Activated T-cell treated with anti-CD3 and anti-CD28 coated beads for 1 hour (primary cell): ENCODE measurements at places on chromosomes 12 and 14.
A peak's percentile ranks its signal among the peaks of the same experiment; 100 is the strongest.

DNA sequence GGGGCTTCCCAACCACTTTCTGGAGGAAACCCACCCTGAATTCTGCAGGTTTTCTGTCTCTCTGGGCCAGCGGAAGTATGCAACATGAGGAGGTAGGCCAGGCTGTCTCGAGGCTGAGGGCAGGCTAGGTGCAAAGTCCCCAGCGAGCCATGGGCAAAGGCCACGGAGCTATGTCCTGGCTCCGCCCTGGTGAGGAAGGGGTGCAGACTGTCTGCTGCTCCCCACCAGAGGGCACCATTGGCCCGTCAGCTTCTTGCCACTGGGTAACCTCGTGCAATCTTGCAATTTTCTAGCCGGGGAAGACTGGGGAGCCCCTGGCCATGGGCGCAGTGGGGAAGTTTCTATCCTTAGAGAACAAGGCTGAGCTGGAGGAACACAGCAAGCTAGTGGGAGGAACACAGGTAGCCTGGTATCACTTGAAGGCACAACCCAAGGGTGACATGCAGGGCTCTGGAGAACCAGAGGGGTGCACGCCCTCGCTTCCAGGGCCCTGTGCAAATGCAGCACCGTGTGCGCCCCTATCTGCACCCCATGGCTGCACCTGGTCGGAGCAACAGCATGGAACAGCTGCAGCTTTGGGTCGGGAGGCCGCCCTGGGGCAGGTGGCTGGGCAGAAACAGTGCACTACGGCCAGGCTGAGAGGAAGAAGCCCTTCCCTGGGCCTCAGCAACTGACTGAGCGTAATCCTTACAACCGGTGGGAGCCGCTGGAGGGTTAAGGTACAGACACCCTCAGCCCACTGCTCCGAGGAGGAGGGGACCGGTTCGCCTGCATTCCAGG lies 27.6 kb upstream of the RPLP0 start:
- DNase-seq: peak; percentile 86

DNA sequence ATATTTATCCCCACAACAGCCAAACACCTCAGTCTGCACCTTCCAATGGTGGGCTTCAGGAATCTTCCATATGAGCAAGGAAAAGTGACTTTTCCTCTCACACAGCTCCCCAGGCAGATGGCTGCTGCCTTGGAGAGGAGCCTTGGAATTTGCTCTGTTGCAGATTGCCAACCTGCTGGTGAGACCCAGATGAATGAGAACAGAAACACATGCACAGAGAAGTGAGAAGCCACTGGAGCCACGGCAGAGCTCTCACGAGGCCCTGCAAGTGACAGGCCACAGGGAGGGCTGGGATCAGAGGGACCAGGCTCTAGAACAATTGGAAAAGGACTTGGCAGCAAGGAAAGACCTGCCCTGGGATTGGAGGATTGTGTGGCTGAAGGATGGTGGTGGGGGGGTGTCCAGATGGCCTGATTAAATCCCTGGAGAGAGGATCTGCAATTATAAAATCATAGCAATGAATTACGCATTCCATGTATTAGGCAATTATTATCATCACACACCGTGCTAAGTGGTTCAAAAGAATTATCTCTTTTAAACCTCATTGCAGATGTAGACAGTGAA lies 84.9 kb upstream of the PWP1 start:
- DNase-seq: no peak

GRCh38 chr14:81329640-81330381 lies 70.3 kb downstream of the STON2 start:
- no peak for DNase-seq

DNA sequence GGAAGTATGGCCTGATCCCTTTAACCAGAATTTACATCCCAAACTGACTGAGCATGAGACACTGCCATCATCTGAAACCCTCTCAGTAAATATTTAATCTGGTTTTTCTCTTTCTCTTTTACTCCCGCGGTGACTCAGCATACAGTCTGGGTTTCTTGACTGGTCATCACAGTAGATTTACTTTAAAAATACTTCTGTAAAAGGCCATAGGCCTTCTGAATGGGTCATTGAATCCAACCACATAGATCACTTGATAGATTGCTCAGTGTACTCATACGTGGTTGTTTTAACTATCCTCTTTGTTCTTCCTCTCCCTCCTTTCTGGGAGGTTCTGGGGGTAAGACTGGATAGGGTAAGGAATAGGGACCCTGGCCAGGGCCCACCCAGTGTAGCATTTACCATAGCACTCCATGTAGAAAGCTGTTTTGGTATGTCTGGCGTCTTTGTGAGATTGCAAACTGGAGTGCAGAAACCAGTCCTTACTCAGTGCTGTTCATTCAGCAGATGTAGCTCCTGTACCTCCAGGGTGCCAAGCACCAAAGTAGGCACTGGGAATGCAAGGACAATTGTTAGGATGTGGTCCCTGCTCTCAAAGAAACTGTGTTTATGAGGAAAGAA lies 165.7 kb downstream of the SRGAP1 start:
- no peak for DNase-seq

DNA sequence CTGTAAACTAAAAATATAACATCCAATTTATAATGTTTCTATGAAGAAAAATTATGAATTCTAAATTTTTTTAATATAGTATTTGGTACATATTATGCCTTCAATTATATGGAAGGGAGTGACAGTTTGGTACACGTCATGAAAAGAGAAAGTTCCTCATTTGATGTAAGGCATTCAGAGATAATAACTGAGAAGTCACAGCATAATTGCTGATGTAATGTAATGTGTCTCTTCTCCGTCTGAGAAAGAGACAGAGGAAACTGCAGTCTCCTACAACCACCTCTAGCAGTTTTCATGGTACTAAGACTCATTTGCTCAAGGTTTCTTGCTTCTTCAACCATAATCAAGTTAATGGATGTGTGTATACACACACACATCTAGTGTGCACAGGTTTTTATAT lies 2.3 kb upstream of the CD69 start:
- no peak for DNase-seq

GRCh38 chr14:36479344-36479743 lies 40.7 kb downstream of the NKX2-1 start:
- no peak for DNase-seq

DNA sequence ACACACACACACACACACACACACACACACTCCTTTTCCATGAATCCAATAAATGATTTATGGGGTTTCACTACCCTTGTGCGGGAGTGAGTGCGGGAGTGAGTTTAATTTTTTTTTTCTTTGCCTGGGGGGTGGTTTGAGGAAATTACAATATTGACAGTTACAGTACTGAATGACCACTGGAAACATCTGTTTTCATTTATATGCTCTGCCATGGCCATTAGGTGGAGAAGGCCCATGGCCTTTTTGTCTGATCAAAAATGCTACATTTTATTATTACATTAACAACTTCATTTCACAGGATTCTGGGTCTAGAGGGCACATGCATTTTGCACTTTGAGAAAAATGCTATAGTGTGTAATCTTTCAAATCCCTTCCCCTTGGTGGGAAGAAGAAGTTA lies 5.9 kb downstream of the TBX3 start:
- DNase-seq: no peak
